ENCODE measurements at places on chromosomes 12 and 14.

- no peak for DNase-seq
Observed at GRCh38 chr14:79552778-79553177, 658.5 kb downstream of the DIO2 start.

DNA sequence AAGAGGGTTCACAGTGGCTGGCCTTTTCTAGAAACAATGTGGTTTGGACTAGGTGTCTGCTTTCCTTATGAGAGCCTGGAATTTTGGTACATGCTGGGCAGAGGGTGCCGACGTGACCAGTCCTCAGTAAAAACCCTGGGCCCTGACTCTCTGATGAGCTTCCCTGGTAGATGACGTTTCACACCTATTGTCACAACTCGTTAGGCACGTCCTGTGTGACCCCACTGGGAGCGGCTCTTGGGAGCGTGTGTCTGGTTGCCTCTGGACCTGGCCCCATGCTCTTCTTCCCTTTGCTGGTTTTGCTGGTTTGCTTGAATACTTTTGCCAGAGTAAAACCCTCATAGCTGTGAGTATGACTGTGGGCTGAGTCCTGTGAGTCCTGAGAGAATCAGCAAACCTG is 136.9 kb downstream of the RIMBP2 start:
- DNase-seq: no peak

DNA sequence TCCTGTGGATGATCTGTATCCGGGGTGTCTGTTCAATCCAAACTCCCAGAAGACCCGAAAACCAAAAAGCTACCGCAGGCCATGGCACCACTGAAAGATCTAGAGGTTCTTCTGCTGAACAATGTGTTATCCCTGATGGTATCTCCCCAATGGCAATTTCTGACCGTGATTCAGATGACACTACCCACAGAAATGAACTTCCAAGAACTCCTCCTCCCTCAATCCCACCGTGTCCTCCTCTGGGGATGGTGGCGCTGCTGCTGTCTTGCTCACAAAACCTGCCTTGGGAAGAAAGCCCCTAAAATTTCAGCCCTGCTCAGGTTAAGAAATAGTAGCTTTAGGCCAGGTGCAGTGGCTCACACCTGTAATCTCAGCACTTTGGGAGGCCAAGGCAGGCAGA is 7.8 kb downstream of the CRACR2A start:
- no peak for DNase-seq

GRCh38 chr12:51005671-51006070 is 20.5 kb downstream of the SLC11A2 start:
- no peak for DNase-seq

GRCh38 chr12:107033758-107034739 is 47.1 kb upstream of the MTERF2 start:
- DNase-seq: no peak

DNA sequence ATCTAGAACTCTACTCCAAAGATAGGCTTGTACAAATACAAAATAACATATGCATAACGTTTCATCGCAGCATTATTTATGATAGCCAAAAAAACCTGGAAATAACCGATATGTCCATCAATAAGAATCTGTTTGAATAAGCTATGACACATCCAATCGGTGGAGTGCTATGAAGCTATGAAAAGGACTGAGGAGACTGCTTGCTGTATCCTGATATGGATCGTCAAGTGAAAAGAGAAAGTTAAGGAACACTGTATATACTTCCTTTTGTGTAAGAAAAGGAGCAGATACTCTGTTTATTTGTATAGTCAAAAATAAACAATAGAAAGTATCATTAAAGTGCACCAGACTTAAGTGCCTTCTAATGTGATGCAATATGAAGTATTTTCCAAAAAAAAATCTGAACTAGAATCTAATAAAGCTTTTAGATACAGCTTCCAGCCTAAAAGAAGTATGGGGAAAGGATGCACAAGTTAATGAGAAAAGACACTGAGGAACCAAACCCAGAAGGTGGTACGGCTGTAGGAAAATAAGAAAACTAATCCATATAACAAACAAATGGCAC is 645 bp upstream of the KLHDC1 start:
- DNase-seq: peak; percentile 11

- no peak for DNase-seq
Observed at GRCh38 chr12:18221726-18222125, 39.6 kb upstream of the PIK3C2G start.

DNA sequence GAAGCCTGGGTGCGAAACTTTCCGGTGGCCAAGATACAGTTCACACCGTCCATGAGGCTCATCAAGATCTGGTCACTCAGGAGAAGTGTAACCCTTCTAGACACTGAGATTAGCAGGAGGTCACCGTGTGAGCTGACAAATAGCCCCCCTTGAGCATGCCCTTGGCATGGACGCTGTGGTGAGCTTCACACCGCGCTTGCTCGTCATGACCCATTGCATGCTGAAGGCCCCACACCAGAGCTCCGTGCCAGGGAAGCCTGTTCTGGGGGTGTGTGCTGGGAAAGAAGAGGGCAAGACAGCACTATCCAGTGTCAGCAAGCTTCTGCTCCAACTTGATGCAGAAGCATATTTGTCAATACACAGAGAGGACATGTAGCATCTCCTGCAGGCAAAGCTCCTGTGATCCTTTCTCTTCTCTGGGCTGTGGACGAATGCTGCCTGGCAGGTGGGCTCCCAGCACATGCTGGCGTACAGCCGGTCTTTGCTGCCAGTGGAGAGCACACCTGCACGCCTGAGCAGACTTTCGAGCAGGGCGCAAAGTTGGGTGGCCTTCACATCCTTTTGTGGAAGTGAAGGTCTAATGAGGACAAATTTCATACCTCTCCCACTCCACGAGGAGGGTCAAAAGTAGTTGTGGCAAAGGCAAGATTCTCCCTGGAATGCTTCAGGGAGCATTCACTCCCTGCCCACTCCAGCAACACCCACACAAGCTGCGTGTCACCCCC is 126.9 kb upstream of the FKBP4 start:
- no peak for DNase-seq

DNA sequence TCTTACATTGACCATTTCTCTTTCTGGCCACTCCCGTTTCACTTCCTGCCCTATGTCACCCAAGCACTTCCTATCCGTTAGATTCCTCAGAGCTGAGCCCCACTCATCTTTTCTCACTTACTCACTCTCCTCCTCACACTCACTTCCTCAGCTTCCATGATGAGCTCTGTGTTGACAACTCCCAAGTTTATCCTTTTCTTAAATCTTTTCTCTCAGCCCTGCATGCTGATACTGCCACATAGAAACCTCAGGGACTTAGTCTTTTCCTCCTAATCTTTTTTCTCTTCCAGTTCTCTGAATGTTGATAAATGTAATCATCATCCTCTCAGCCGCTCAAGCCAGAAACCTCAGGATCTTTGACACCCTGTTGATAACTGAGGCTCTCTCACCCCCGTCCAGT is 99.6 kb downstream of the ANO6 start:
- no peak for DNase-seq

DNA sequence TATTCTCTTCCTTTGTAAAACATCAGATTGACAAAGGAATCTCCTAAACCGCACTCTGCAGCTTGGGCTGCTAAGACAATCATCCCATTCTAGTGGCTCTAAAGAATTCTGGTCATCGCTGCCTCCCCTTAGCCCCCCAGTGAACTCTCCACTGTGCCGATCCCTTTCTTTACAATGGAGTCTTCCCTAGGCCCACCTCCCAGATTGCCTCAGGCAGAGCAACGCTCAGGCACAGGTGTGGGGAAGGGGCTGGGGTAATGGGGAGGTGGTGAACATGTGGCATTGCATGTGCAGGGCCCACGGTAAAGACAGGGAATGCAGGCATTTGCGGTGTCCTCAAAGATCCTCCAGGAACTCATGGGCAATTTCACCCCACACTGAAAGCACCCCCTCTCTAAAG is 86.3 kb downstream of the PLEKHG3 start:
- no peak for DNase-seq

DNA sequence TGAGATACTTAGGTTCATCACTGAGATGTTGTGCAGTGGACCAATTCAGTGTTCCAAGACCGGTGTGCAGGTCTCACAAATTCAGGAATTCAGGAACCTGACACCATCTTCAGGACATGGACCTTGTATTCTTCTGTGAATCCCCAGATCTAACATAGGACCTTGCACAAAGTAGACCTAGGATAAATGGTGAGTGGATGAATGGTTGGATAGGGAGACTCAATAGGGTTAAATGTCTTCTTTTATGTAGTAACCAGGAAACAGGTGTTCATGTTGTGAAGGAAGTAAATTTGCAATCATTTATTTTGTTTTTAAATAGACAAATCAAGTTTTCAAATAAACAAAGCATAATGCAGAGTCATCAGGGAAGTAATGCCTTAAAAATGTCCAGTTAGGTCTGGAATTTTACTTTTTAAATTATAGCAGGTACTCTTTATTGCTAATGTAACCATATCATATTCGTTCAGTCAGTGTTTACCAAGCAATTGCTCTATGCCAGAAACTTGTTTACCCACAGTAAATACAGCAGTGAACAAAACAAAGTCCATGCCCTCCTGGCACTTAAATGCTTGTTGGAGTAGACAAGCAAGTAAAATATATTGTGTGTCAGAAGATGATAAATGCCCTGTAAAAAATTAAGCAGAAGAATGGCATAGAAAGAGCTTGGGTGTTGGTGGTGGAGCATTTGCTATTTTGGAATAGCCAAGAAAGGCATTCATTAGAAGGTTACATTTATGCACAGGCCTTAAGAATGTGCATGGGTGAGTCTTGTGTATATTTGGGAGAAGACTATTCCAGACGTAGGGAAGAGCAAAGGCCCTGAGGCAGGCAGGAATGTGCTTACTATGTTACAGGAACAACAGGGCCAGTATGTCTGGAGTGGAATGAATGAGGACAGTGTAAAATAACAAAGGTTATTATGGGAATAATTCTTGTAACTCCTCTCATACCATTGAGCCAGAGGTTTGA is 26.3 kb downstream of the RXYLT1 start:
- DNase-seq: no peak

DNA sequence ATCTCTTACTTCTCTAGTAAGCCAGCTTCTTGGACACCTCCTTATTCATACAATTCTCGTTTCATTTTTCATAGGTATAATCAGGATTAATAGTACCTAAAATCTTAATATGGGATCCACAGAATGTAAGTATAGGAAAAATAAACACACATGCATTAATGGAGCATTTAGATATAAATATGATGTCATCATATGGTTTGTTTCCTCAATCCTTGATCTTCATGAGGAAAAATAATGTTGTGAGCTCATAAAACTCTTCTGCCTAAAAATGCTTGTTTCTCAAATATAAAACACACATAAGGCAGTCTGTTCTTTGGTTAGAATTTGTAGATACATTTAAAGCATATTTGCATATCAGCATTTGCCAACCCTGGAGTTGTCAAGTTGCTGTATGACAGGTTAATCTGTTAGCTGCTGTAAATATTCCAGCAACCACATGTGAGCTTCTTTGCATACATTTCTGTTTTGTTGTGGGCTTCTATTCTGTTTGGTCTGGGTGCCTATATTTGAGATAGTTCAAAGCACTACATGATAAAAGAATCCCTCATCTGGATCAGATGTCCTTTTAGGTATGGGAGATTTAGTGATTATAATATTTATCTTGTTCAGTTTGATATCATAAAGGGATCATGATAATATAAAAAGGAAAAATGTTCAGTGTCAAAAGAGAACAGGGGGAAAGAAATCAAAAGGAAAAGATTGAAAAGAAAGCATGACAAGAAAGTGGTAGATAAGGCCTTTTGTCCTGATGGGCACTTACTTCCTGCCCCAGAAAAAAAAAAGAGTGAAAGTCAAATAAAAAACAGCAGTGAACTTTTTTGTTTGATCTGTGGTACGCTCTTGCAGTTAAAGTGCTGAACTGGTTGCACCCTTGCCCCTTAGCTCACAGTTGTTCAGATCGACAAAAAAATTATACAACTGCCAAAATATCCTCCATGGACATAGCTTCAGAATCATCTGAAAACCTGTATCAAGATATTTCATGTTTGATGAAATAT is 68.6 kb downstream of the ACSS3 start:
- no peak for DNase-seq

DNA sequence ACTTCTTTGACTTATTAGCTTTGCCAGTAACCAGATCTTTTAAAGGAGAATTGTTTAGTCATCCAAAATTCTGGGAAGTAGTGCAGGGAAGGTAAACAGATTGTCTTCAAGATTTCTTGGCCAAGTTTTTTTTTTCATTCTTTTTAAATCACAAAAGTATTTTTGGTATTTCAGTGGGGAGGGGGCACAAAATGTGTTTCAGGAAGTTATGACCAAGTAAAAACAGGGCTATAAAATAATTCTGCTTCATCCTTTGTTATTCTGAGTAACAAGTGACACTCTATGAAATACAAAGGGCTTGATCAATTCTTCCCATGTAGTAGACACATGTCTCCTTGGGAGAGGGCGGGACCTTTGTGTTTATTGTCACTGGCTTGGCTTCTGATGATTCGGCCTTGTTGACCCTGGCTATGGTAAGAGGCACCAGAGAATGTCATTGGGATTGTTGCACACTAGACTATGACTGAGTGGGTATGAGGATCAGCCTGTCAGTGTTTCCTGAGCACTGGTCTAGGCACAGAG is 55.4 kb downstream of the SUSD6 start:
- no peak for DNase-seq

GRCh38 chr12:76057326-76057725 is 25.8 kb upstream of the PHLDA1 start:
- no peak for DNase-seq

GRCh38 chr12:125512541-125513298 is 447.5 kb downstream of the AACS start:
- DNase-seq: no peak

GRCh38 chr12:67506739-67507138 is 141.8 kb upstream of the DYRK2 start:
- no peak for DNase-seq

DNA sequence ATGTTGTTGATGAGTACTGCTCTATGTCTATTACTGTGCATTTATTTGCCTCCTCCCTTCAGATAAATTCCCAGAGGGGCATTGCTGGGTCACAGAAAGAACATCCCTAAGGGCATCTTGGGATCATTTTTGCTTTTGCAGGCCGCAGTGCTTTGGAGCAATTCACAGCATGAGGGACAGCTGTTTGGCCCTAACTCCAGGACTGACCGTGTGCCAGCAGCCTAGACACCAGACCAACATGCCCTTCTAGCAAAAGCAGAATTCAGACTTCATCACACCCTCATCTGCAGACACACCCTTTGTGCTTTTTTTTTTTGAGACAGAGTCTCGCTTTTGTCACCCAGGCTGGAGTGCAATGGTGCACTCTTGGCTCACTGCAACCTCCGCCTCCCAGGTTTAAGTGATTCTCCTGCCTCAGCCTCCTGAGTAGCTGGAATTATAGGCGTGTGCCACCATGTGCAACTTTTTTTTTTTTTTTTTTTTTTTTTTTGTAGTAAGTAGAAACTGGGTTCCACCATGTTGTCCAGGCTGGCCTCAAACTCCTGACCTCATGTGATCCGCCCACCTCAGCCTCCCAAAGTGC is 31.0 kb downstream of the RNF34 start:
- DNase-seq: no peak

GRCh38 chr14:24274101-24274543 is 2.7 kb upstream of the RABGGTA start:
- DNase-seq: peak; percentile 35

All from foreskin fibroblast (primary cell).